BJ (cell line): ENCODE measurements at places on chromosomes 3 and 15.

DNA sequence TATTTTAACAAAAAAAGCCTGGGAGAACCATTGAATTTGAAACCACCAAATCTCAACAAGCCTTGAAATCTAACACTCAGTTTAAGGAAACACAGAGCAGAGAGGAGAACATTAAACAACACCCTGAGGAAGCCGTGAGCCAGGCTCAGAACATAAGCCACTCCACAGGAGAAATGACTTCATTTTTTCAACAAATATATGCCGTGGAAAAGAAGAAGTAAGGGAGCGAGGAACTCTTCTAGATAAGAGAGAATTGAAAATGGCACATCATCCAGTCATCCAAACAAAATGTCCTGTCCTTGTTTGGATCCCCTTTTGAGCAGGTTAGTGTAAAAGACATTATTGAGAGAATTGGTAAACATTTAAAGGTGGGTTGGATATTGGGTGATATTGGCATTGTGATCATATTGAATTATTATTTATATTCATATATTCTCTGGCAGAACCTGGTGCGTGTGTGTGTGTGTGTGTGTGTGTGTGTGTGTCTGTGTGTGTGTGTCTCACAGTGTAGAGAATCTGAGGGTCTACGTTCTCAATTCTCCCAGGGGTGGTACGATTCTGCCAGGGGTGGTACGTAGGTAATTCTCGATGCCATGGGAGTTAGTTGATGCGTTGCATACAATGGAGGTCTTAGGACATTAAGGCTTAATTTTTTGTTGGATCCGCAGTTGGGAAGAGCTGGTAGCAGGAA lies 94.4 kb downstream of the ST6GAL1 start:
- no peak for DNase-seq

DNA sequence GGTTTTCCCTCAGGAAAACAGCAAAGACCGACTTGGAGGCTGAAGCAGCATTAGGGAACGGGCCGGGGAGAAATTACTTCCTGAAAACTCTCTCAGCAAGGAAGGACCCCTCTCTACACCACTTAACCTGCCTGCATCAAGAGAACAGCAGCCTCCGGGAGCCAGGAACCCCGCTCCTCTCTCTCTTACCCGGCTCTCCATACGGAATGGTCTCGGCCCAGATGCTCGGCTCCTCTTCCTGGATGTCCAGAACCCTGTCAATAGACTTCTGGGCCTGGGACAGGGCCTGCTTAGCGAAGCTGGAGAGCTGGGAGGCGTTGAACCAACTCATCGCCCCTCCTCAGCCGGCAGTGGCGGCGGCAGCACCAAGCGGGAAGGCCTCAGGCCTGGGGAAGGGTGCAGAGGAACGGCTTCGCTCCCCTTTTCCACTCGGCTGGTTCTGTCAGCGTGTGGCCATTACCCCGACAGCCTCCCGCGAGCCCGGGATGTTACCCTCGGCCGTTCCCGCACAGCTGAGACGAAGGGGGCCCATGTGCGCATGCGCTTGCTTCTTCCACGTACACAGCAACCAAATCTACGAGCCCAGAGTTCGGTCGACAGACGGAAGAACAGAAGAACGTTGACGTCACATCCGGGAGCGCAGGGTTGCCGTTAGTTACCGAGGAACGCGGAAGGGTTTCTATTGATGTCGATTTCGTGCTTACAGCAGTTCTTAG lies at the start of gene TMF1:
TMF1 (minus strand) TSS at position 578 of the 716 bp plus-strand sequence; CDS start at position 331, 247 bp downstream.
- DNase-seq: peak; percentile 94

DNA sequence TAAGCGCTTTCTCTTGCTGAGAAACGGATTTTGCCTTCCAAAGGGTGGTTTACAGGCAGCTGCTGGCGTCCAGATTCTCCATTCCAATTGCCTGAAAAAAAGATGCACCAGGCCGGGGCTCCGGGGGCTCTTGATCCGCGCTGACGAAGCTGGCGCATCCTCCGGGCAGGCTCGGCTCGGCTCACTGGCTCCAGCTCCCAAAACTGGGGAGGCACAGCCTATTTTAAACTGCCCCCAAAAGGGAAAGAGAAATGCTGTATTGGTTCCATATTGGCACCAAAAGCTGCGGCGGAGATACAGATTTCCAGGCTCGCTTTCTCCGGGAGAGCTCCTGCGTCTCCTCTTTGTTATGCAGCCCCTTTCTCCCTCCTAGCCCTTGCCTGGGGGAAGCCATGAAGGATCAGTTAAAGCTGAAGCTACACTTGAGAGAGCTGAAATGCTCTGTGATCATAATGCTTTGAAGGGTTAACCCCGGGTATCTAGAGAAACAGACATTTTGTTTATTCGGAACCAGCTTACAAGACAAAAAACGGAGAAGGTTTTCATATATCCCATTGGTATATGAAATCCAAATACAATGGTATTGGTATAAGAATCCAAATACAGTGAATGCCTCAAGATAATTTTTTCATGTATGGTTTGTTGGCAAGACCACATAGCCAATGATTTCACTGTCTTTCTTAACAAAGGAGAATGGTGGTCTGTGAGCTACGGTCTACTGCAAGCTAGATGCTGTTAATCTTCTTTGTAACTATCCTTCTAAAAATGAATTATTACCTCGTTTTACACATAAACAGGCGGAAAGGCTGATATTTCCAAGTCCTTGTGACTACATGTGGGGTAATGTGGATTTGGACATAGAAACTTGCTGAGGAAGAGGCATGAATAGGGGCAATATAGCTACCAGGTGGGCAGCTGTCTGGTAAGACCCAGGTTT lies 693 bp downstream of the CD200 start:
- no peak for DNase-seq

- DNase-seq: no peak
These were observed 13.0 kb downstream of the FBLN2 start for GRCh38 chr3:13561967-13562366.

GRCh38 chr3:169199283-169199682 lies 464.2 kb downstream of the MECOM start:
- no peak for DNase-seq

DNA sequence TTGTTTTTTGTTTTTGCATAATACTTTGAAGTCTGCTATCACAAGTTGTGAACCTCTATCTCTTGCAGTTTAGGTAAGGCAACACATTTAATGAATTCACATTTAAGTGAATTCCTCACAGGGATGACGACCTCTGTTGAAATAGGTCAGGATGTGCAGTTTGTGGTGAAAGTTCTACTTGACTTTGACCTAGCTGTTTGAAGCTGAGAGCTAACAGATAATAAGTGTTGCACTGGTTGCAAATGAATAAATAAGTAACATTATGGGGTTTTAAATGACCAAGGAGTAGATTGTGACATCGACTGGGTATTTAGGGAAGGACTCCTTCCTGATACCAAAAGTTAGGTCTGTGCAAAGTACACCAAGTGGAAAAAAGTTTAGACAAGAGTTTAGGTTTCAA lies 23.9 kb downstream of the NIT2 start:
- no peak for DNase-seq

- DNase-seq: no peak
These were observed 2.7 kb upstream of the C2CD4A start for GRCh38 chr15:62063825-62064635.

- peak; percentile 93 for DNase-seq
These were observed 62.4 kb upstream of the P3H2 start for GRCh38 chr3:190183121-190183520.

DNA sequence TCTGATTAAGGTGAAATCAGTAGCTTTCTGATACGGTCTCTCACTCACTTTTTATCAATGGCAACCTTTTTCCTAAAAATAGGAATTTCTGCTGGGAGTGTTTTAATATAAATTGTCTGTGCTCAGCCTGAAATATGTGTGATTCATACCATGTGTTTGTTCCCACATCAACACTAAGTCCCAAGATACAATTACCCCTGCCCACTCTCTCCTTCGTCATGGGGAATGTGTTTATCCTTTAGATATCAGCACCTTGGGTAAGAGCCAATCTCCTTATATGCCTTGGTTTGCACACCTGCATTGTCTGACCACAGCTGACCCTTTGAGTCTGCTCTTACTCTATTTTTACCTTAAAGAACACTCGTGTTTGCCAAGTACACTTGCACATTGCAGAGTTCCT lies 356.4 kb downstream of the LPP start:
- DNase-seq: no peak

GRCh38 chr15:92304223-92304975 lies 89.3 kb upstream of the ST8SIA2 start:
- DNase-seq: no peak

DNA sequence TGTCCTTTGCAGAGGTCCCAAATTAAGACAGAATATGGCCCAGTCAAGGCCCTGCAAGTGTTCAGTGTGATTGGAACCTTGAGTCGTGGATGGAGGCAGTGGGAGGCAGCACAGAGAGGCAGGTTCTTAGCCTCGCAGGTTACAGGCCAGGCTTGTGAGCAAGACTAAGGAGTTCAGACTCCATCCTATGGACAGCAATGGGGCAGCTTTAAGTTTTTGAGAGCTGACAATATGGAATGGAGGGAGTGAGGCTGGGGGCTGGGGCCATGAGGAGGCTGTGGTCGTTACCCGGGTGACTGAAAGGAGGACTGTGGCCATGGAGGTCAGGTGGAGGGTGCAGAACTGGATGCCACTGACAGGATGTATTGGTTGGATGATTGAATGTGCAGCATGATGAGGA lies 74.1 kb upstream of the PRR23C start:
- DNase-seq: no peak

GRCh38 chr3:77799278-77799677 lies 759.4 kb downstream of the ROBO2 start:
- DNase-seq: no peak

DNA sequence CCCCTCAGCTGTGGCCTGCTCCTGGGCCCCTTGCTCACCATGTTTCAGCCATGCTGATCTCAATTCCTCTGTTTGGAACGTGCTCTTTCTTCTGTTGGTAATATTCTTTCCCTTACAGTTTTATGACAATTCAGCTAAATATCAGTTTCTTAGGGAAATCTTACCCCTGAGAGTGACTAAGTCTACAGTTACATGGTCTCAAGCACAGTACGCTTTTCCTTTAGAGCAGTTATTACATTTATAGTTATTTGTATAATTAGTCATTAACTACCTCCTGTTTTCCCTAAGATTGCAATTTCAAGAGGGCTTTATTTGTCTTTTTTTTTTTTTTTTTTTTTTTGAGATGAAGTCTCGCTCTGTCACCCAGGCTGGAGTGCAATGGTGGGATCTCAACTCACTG lies 23.5 kb downstream of the C3orf62 start:
- DNase-seq: no peak

- DNase-seq: no peak
These were observed 1055.7 kb downstream of the NAALADL2 start for GRCh38 chr3:175914785-175915184.

- peak; percentile 33 for DNase-seq
These were observed 12.6 kb upstream of the FRMD5 start for GRCh38 chr15:44207643-44208042.

DNA sequence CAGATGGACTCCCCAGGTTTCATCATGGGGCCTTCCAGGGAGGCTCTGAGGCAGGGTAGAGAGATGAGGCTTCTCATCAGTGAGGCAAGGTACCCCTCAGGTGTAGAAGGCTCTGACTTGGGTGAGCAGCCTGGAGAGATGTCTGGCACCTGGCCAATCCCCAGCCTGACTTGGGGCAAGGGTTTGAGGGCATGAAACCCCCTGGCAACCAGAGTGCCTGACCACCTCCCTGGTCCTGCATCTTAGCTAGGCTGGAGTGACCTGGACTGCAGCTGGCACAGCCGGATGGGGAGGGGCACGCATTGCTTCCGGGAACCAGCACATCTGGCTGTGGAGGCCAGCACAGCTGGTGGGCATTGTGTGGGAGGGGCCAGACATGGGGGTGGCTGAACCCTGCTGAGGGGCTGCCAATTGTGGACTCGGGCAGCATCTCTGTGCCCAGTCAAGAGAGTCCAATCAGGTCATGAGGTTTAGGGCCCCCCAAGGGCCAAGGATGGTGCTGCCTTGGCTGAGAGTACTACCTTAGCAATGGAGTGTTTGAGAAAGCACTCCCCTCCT lies 1.9 kb downstream of the ZBTB47 start:
- no peak for DNase-seq

GRCh38 chr3:95721938-95722337 lies 1092.5 kb upstream of the EPHA6 start:
- no peak for DNase-seq

DNA sequence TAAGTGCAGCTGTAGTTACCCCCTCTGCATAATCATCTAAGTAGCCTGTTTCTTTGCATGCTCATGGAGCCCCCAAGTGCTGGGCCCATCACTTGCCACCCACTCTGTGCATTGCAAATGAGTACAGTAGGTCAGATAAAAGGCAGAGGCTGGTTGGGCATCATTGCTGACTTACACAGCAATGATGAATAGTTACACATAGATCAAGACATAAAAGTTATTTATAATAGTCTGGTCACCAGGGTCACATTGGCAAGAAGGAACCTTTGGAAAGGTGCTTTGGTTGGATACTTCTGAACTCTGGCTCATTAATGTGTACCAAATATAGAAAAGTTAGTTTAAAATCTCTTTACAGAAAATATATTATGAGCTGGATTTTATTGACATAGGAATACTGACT lies 111.6 kb downstream of the MITF start:
- DNase-seq: no peak

DNA sequence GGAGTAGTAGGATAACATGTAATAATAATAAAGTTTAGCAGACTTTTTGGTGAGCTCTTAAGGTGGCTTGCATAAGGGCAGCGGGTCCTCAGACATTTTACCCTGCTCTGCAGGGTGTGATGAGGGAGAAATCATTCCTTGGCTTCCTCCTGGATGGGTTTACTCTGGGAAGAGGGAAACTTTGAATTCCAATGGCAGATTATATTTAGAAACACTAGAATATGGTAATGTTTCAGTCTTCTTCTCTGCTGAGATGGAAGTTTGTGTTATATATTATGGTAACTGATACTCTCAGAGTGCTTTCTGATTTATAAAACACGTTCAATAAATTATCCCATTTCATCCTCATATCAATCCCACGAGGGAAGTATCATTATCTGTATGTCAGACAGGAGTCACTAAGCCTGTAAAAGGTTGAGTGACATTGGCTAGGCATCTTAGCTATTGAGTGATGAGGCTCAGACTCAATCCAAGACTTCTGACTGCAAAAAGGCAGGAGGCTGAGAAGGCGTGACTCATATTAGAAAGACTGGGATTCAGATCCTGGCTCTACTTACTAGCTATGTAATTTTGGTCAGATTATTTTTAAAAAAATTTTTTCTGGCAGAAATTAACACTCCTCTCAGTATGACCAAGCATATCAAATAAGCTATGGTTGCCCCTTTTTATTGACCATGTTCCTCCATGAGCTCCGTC lies 19.3 kb downstream of the PDIA5 start:
- no peak for DNase-seq
